ENCODE measurements at places on chromosomes 1 and 21.

GRCh38 chr1:246724731-246725095 lies 504 bp downstream of the SCCPDH start:
- peak; percentile 34 for DNase-seq

DNA sequence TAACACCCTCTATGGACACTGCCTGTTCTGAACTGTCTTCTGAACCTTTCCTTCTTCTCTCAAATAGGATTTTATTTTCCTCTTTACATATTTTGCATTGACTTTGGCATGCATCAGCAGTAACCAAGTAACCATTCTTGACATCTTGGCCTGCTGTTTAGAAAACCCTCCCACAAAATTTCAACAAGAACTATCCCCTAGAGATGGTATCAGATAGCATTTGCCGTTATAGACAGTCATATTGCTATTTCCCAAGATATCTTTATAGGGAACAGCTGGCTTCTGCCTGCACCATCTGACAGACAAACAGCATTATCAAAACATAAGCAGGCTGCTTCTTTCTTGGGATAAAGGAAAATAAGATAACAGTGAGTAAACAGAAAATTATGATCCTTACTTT lies 54.7 kb downstream of the LHX8 start:
- DNase-seq = no peak

- no peak for DNase-seq
These were observed 66.2 kb downstream of the FAAP20 start for GRCh38 chr1:2128189-2128901.

- peak; percentile 20 for DNase-seq
These were observed 90.0 kb downstream of the GRIK1 start for GRCh38 chr21:29849735-29850176.

- DNase-seq = no peak
These were observed 144.0 kb upstream of the ADGRL4 start for GRCh38 chr1:79150576-79150975.

DNA sequence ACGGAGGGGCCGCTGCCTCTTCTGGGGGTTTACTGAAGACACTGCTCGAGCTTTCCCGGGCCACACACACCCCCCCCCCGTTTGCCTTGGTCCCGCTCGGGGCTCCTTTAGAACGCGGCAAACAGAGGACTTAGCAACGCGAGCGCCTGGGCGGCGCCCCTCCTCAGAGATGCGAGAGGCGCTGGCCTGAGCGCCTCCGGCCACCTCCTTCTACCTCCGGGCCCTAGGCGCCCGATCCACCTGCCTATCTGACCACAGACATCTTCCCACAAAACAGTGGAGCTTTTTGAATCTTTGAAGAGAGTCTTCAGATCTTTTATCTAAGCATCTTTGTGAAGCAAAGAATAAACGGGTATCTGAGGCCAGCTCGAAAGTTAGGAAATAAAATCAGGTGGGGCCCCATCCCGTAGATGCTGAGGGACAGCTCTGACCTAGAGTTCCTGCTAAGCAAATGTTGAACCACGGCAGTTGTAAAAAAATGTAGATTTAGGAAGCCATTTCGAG lies 436 bp upstream of the TTLL7 start:
- peak; percentile 69 for DNase-seq

GRCh38 chr1:154583773-154584172 lies 16.2 kb downstream of the CHRNB2 start:
- DNase-seq = no peak

- DNase-seq = no peak
These were observed 35.0 kb upstream of the AGO1 start for GRCh38 chr1:35847935-35848565.

- no peak for DNase-seq
These were observed 6.5 kb downstream of the OR6P1 start for GRCh38 chr1:158563853-158564252.
